Posterior vena cava (tissue), 2 donors: ENCODE measurements at places on chromosomes 3 and 15. TPM values are rescaled to one million over a fixed set of nuclear protein-coding genes. Genes with fewer than 3 reads are reported as not detected.
A peak's percentile ranks its signal among the peaks of the same experiment; 100 is the strongest.

Gene PARP6
- 37.6 TPM for total RNA-seq

Gene CHL1
- total RNA-seq: 4.9 TPM

Gene GNAT1
- total RNA-seq: not detected

Gene NUTM1
- not detected for total RNA-seq

Gene RARRES1
- total RNA-seq: 446 TPM

Gene SFMBT1
- 9.8 TPM for total RNA-seq

Gene C15orf61
- total RNA-seq: 5.2 TPM

Gene SHF
- 8.0 TPM for total RNA-seq

Gene ATG3
- 49.1 TPM for total RNA-seq

Gene ISLR
- total RNA-seq: 51.7 TPM

Gene VGLL3
- total RNA-seq: 151 TPM

Gene PIGZ
- 3.4 TPM for total RNA-seq

Gene WDR93
- not detected for total RNA-seq

Gene ATP2C1
- 47.1 TPM for total RNA-seq

DNA sequence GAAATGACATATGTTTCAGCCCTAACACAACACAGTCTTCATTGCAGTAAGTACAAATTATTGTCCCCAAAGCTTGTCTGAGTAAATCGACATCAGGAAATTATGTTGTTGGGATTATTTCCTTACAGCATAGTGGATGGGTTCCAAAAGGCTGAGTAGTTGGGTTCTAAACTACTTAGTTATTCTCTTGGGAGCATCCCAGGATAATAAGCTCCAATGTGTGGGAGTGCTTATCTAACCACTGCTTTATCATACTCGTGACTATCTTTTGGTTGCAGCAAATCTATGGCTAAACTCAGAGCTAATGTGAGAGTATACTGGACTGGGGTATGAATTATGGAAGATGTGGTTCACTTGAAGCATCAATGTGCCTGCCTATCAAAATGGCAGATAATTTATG, 128.5 kb downstream of the RBMS3 start:
- DNase-seq: no peak

DNA sequence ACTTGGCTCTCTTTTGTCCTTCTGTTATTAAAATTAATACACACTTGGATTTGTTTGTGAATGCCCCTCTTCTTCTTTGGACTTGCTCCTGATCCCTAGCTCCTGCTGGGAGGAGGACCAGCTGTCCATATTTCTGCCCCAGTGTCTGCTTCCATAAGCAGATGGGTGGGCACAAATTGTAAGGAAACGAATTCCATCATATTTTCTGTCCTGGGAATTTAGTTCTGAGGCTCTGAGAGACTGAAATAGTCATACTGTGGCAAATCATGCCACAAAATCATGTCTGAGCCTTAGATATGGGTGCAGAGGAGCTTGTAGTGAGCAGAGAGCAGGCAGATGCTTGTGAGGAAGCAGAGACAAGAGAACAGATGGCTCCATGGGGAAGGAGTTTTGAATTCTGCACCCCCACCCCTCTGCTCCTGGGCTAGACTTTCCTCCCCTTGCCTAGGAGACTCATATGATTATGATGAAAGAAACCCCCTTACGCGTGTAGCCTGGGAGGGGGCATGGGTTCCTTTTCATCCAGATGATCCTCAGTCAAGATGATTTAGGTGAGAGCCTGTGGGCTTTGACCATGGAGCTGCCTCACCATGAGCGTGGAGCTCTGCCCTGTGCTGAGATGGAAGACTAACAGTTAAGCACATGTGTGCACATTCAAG, 50.6 kb downstream of the SV2B start:
- no peak for DNase-seq

DNA sequence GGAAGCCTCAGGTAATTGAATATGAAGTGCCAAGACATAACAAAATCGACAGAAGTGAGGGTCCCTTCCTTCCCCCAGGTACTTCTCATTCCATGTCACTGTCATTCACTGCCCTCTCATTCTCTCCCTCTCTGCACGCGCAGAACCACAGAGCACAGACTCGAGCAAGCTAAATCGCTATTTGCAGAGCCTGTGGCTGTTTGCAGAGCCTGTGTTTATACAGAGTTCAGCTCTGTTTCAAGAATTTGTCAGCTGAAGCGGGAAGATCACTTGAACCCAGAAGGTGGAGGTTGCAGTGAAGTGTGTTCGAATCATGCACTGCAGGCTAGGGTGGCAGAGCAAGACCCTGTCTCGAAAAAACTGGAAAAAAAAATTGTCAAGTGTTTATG, 2.5 kb downstream of the VILL start:
- DNase-seq: no peak

DNA sequence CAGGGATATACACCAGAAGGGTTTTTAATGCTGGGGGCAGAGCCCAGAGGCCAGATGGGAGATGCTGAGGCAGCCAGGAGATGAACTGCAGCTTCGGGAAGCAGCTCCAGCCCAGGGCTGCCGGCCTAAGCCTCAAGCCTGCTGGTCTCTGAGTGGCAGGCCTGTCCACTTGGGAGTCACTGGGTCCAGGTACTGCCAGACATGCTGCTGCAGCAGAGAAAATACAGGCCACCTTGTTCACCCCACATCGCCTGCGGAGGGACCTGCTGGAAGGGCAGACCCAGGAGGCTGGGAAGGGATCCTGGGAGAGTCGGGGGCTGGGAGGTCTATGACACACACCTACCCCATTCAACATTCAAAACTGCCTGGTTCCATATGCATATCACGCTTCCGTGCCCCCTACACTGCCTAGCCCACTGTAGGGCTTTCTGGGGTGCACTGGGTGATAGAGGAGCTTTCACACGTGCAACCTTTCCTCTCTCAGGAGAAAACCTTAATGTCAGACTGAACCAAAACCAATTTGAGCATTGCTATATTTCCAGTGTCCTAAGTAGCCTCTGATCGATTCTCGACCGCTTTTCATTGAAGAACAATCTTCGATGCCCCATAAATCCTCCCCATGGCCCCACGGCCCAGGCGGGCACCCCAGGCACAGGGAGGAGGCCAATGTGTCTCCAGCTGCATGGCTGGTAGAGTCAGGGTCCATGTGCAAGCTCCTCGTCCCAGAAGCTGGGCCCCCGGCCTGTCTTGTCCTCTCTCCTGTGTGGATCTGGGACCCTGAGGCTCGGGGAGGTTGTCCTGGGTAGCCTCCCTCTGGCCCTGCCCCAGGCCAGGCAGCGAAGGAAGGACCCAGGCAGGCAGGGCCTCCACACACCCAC, 147.4 kb downstream of the ATP10A start:
- peak; percentile 78 for DNase-seq

GRCh38 chr15:83092309-83092976, 15.0 kb upstream of the TM6SF1 start:
- no peak for DNase-seq

- DNase-seq: no peak
Measured at GRCh38 chr3:46372492-46373359, 2.0 kb downstream of the CCR5 start.

DNA sequence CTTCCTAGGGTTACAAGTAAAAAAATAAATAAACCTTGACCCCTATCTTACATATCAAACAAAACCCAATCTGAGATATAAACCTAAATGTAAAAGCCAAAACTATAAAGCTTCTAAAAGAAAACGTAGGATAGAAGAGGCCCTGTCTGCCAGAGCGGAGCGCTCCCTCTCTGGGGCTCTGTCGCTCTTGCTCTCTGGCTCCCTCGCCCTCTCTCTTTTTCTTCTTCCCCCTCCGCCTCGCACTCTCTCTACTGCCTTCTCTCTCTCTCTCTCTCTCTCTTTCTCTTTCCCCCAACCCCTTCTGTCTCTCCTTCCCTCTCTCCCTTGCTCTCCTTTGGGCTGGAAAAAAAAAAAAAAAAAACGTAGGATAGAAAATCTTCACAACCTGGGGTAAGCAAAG, 21.6 kb downstream of the RYK start:
- no peak for DNase-seq

- DNase-seq: no peak
Measured at GRCh38 chr3:64815195-64815631, 127.4 kb upstream of the ADAMTS9 start.

- no peak for DNase-seq
Measured at GRCh38 chr3:72336114-72336651, 512.1 kb downstream of the SHQ1 start.

DNA sequence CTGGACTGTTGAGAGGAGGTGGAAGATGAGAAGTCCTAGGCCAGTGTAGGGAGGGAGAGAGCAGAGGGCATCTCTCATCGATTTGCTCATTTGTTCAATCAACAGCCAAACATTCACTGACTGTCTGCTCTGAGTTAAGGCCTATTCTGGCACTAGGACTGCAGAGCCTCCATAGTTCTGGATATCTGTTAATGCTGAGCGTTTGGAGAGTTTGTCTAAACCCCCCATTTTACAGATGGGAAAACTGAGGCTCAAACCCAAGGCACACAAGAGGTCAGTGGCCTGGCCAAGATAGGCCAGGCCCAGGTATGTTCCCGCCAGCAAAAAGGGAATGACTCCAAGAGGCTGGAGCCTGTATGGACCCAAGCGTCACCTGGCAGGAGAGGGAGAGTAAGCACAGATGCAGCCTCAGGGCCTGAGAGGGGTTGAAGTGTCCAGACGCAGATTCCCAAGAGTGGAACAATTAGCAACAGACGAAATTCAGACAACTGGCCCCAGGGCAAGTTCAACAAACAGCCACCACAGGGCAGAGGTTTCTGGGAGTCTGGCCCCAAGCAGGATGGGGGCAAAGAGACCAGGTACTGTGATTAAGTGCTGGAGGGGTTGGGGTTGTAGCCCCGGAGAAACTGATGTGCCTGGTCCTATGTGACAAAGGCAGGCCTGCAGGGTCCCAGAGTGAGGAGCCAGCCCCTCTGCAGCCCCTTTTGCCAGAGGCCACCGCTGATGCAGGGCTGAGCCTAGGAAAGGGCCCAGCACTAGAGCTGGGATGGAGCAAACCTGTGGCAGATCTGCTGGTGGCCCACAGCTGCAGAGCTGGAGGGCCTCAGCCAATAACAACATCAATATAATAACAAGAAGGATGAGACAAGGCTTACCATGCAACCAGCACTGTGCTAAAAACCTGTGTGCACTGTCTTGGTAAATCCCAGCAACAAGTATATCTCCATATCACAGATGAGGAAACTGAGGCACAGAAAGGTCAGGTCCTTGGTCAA, 245.1 kb upstream of the TLE3 start:
- no peak for DNase-seq

DNA sequence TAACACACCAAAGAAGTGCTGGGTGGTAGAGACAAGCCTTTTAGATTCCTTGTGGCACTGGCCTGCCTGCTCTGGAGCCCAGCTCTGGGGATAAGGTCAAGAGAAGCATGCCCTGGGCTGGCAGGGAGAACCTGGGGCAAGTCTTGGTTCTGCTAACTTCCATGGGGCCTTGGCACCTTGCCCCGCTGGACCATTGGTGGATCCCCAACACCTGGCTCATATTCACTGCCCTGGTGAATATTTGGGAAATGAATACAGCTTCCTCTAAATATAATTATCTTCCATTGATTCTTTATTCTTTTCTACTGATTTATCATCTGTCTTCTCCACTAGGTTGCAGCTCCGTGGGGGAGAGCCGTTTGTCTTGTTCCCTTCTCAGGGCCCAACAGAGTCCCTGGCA, 89.5 kb downstream of the RAB11A start:
- no peak for DNase-seq

DNA sequence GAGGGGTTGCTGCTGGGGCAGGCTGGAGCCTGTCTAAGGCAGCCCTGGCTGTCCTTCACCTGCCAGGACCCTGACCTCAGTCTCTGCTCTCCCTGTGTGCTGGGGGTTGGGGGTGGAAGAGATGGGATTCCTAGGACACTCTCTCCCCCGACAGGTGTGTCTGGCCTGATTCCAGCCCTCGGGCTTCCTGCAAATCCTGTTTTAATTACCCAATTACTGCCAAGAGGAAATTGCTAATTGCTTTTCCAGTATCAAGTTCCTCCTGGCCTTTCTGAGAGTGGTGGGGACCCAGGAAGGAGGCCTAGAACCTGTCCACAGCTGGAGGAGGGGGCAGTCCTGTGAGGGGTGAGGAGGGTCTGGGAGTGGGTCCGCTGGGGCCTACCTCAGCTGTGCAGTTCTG, 15.8 kb downstream of the PLXNA1 start:
- DNase-seq: no peak

DNA sequence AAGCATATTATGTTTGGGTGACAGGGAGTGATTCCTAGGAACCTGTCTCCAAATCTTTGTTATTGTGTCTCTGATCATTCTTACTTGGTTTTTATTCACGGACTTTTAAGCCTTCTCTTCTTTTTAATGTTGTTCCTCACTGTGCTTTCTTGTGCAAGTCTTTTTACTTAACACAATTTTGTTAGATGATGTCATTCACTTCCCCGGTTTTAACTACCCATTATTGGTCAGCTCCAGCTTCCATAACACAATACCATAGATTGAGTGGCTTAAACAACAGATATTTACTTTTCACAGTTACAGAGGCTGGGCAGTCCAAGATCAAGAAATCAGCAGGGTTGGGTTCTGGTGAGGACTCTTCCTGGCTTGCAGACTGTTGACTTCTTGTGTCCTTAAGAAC, 436.3 kb upstream of the CBLB start:
- DNase-seq: no peak

- DNase-seq: no peak
Measured at GRCh38 chr3:170511371-170511770, 74.5 kb downstream of the SLC7A14 start.

DNA sequence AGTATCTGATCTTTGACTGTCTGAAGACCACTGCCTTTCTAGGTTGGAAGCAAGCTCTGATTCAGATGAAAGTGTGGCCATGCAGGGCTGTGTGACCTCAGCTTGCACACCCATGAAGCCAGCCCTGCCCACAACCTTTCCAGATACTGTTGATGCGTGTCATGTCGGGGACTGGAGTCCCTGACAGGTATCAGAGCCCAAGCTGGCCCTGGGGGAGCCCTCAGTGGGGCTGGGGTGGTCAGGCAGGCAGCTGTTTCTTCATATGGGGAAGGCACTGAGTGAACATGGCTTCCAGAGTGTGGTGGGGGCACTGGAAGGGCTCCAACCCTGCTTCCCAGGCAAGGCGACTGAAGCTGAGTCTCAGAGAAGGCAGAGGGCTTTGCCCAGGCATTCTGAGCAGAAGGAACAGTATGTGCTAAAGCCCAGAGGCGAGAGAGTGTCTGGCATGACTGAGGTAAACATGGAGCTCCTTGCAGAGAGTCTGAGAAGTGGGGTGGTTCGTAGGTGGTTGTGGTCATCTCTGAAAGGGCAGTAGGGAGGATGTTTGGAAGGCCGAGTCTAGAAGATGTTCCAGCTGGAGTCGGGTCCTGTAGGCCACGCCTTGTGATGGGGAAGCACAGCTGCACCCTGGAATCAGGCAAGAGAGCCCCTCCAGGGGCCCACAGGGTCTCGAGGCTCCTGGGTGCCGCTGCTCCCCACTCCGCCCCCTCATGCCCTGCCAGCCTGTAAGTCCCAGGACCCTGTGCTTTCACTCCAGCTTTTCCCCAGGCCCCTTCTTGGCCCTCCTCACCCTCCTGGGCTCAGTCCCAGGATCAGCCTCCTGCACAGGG, 122.2 kb downstream of the EEFSEC start:
- no peak for DNase-seq

- DNase-seq: peak; percentile 84
Measured at GRCh38 chr3:180036671-180037455, at the start of gene PEX5L. PEX5L (minus strand) TSS chr3:180036937; CDS start chr3:180036599, 338 bp downstream.
